ENCODE measurements at places on chromosomes 6 and 20.

DNA sequence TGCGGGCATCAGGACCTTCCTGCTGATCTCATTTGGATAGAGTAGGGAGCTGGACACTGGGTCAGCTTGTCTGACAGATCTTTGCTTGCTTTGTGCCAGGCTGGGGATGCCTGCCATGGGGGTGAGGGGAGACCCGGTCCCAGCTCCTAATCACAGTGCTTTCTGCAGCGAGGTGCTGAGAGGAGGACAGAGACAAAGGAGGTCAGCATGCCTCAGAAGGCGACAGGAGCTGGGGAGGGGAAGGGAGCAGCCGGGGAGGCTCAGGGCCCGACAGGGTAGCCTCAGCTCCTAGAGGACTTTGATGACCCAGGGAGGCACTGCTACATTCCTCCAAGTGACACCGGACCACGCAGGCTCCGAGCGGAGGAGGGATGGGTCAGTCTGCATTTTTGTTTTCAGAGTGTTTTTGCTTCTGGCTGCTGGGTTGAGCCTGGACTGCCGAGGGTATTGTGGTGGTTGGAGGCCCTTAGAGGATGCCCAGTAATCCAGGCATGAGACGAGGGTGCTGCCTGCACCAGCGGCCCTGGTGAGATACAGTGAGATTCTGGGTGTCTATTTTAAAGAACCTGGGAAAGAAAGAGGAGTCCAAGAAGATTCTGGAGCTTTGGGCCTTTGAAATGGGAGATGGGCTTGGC is 7.8 kb downstream of the RBM38 start:
- no peak for DNase-seq

- DNase-seq, result no peak
These were observed 122.3 kb downstream of the CEBPB start for GRCh38 chr20:50312682-50313521.

DNA sequence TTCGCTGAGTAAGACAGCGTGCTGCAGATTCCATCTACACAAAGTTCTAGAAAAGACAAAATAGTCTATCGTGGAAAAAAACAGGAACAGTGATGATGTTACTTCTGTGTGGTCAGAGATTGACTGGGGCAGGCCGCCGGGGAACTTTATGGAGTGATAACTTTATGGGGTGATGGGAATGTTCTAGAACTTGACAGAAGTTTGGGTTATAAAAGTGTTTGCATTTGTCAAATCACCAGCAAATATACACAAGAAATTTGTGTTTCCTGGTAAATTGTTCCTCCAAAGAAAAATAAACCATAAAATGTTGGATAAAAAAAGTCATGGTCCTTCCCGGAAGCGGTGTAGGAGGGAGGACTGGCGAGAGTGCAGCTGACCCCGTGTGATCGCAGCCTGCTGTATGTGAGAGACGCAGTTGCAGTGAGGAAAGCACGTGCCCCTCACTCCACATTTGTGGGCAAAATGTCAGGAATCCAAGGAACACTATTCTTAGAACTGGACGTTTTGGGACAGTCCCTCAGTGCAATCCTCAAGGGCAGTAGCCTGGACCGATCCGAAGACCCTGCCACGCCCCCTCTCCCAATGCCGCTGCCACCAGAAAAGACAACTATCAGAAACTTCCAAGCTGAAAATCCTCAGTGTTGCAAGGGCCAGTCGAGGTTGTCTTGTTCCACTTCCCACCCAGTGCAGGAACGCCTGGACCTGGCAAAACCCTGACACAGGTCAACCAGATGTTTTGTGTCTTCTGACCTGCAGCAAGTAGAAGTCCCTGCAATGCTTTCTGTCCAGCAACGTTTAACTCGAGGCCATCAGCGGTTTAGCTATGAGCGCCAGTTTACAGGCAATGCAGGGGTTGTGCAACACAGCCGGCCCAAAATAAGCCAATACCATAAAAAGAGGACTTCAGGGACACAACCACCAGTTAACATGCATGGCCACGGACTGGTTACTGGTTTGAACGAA is 80.5 kb upstream of the QKI start:
- no peak for DNase-seq

- DNase-seq, result no peak
These were observed 25.1 kb downstream of the PIGT start for GRCh38 chr20:45440891-45441685.

DNA sequence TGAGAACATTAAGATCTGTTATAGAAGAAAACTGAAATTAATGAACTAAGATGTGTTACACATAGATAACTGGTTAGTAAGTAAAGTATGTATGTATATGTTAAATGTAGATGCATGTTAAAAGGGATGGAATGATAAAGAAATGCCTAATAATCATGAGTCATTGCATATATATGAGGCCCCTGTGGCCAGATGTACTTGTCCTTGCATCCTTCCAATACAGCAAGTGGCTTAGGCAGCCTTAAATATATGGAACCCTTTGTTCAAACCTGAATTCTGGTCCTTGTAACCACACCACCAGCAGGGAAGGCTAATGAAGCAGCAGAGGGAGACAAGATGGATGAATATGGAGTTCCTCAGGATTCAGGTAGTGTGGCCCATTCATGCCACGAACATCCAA is 9.8 kb upstream of the AKAP7 start:
- no peak for DNase-seq
